ENCODE measurements at places on chromosomes 7 and 10.

- no peak for DNase-seq
Measured at GRCh38 chr7:87541648-87542047, 59.0 kb downstream of the ABCB1 start.

- no peak for DNase-seq
Measured at GRCh38 chr10:2936816-2937215, 130.5 kb upstream of the PFKP start.

- DNase-seq: peak; percentile 90
Measured at GRCh38 chr10:133520193-133520738, 6.9 kb upstream of the CYP2E1 start.

DNA sequence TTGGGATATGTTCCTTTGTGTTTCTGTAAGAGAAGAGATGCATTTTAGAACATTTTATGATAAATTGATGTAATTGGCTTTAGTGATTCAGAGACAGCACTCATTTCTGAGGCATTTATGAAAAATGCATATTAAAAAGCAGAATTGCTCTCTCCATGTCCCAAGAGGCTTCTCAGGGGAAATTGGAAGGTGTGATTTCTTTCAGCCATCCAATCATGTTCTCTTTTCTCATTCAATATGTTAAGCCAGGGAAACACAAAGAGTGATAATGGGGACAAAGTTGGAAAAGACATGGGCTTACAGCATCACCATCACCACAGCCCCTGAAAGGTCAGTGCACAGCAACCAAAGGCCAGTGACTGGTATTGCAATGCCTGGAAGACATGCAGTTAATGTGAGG lies 129.9 kb upstream of the COL1A2 start:
- DNase-seq: no peak

DNA sequence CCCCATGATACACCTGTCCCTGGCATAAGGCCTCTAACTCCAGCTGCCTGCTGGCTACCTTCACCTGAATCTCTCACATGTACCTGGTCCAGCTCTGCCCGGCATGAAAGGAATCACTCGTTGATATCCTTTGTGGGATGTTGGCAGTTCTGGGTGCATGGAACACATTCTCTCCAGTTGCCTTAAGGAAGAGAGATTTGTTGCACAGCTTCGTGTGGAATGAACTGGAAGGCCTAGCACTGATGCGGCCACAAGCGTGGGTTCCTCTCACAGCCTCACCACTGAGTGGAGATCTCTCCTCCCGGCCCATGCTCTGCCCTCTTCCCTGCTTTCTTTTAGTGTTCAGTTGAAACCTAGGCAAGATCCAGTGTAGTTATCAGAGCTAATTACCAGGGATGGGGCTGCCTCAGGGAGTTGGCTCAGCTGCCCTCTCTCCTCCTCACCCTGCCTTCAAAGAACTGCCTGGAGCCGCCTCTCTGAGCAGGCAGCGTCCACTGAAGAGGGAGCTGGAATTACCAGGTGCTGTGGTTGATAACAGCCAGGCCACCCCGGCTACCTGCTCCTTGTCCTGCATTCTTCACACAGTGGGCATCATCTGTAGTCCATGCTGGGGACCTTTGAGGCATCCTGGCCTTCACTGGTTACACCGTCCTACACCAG lies 194.3 kb downstream of the CCDC3 start:
- no peak for DNase-seq

DNA sequence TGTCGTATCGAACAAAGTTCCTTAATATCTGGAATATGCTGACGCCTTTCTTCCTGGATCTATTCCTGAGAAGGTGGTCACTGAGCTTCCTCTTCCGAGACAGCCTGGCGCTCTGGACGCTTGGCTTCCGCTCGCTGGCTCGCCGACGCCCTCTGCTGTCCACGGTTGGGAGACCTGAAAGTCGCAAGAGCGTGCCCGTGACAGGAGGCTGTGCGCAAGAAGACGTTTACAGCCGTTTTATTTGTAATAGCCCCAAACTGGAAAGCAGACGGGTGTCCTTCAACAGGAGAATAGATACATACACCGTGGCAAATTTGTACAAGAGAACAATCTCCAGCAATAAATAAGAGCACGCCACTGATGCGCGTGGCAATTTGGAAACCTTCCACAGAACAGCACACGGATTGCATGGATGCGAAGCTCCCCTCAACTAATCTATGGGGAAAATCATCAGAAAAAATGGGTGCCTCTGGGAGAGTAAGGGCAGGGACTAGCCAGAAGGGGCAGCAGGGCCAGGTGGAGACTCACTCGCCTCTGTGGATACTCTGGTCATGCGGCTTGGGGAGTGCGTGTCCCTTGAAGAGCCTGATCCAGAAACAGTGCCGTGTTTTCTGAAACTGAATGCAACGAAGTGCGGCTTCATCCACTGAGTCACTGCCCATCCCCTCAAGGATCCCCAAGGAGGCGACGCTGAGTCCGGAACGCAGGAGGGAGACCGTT lies 41.5 kb upstream of the BNIP3 start:
- DNase-seq: peak; percentile 78

DNA sequence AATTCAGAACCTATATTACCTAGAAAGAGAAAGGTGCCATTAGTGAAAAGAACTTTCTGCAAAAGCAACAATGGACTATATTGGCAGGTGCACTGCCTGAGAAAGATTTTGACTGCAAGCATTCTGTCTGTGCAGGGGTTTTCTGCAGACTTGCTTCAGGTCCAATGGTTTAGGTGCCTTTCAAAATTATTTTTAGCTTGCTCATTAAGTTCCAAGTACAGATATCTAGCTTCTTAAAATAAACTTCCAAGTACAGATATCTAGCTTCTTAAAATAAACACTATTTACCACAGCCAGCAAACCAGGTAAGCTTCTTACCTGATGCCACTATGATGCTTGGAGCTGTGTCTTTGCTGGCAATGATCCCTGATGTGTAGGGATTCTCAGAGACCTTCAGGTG lies 485.2 kb downstream of the SORCS1 start:
- DNase-seq: no peak

DNA sequence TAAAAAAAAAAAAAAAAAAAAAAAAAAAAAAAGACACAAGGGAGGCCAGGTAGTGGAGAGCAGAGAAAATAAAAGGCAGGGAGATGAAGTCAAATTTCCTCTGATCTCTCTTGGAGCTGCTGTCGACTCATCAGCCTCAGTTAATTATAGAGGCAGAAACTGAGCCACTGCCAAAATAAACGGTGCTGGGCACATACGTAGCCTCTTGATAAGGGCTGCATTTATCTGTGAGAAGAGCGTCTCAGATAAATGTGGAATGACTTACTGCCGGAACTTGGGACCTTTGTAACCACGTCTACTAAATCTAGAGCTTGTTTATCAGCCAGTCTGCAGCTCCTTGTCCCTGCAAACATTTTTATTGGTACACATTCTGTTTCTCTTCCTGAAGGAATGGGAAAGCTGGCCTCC lies 162.3 kb downstream of the BAMBI start:
- DNase-seq: no peak

DNA sequence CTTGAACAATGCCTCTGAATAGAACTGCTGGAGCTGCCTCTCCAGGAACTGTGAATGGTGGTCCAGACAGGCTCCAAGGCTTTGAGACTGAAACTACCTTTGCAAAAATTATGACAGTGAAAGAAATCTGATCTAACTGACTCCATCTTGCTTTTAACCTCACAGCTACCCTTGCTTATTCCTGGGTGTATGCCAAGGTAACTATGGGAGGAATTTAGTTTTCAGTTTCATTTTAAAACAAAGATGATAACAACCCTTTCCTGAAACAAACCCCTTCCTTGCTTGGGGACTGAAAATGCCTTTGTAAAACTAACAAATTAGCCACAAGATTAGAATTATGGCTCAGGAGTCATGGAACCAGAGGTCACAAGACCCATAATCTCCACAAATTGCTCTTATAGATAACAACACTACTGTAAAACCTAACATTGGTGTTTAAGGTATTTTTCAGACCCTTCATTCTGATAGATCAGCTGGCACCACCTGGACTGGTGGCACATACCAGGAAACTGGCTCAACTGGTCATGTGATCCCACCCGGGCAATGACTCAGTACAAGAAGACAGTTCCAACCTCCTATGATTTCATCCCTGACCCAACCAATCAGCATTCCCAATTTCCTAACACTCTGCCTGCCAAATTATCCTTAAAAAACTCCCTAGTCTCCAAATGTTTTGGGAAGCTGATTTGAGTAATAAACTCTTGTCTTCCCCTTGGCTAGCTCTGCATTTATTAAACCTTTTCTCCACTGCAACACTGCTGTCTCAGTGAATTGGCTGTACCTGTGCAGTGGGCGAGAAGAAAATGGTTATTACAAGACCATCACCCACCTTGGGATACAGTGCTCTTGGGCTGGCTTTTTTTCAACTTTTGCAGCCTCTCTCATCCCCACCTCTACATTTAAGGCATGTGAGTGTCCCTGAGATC lies 608.1 kb downstream of the TYW1 start:
- no peak for DNase-seq

GRCh38 chr10:97812696-97813095 lies 36.9 kb upstream of the GOLGA7B start:
- no peak for DNase-seq

DNA sequence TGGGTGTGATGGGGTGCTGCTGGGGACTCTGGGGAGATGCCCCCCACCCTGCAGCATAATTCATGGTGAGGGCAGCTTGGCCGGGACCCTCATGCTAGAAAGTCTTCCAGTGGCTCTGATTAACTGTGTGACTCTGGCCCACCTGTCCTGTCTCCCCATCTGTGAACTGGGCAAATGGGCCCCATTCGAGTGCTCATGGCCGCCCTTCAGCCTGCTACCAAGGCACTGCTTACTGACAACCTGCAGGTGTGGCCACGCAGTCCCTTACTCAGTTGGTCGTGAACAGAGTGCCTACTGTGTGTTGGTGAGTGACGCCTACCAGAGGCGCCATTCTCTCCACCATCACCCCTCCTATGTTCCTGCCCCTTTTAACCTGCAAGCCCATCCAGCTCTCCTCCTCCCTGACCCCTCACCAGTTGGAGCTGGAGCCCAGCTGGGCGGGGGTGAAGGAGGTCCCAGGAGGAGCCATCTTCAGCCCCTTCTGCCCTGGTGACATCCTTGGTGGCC lies 109.4 kb downstream of the ZMIZ1 start:
- DNase-seq: no peak

DNA sequence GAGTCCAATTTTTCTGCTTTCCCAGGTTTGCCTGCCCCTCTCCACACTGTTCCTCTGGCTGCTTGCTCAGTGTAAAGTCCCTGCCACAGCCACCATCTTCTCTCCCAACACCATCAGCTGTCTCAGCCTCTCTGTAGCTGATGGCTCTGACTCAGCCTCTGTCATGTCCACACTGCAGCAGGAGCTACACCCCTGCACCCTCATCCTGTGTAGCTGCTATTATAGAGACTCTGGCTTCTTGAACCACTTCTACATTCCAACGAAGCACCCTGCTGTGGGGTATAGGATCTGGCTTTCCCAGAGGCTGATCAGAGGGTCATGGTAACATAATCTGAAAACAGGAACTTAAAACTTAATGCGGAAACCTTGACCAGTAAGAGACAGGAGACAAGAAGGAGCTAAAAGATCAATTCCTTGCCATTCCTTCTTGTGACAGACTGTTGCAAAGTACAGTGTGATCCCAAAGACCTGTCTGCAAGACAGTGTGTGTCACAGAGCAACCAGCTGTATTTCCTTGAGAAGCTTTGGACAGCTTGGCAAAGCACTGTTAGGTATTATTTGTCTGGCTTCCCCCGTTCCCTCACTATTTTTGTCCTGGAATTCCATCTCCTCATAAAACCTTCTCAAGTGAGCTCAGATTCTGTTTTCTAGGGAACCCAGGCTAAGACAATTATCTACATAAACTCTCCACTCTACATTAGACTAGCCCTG lies 42.3 kb downstream of the NRCAM start:
- DNase-seq: no peak

DNA sequence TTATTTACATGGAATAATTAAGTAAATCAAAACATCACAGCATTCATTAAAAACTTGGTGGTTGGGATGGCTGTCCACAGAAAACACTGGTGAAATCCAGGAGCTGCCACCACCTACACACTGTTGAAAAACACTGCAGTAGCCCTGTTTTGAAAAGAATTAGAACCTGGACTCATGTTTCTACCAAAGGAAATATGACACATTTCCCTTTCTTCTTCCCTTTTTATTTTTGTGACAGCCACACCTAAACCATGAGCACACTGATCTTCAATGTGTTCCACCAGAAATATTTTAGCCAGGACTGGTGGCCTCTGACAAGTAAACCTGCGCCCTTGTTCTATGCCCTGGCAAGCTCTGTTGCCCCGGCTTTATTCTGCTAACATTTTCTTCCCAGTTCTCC lies 3.3 kb downstream of the TMEM140 start:
- DNase-seq: no peak

DNA sequence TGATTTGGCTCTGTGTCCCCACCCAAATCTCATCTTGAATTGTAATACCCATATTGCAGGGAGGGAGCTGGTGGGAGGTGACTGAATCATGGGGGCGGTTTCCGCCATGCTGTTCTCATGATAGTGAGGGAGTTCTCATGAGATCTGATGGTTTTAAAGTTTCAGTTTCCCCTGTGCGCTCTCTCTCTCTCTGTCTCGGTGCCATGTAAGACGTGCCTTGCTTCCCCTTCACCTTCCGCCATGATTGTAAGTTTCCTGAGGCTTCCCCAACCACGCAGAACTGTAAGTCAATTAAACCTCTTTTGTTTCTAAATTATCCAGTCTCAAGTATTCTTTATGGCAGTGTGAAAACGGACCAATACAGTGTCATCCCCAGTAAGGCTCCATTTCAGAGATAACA lies 48.3 kb upstream of the CHCHD3 start:
- DNase-seq: no peak

DNA sequence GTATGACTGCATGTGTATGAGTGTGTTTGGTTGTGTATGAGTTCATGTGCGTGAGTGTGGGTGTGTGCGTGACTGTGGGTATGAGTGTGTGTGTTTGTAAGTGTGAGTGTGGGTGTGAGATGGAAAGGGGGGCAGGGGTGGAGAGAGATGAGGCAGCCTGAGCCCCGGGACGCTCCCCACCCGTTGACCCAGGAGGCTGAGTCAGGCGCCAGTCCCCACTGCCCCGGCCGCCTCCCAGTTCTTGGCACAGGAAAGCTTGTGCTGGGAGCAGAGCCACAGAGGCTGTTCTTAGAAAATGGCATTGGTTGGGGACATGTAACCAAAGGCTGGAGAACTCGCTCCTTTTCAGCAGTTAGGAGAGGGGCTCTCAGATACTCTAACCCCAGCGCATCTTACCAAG lies 27.8 kb upstream of the NUB1 start:
- DNase-seq: no peak

GRCh38 chr10:80855348-80855971 lies 317.8 kb downstream of the SH2D4B start:
- no peak for DNase-seq

DNA sequence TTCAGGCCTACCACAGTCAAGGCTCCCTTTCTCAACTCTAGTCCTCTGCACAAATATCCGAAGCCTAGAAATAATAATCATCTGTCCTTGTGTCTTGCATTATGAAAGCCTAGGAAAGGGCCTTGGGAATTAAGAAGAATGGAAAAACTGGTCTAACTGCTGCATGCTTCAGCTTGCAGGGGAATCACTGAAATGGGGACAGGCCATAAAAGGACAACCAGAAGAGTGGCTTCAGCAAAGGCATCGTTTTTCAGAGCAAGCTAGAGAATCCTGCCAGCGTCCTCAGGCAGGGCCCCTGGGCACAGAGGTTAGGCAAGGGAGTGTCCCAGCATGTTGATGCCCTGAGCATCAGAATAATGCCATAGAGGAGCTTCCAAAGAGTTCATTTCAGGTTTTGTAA lies 13.2 kb downstream of the ERVW-1 start:
- no peak for DNase-seq

- DNase-seq: no peak
Measured at GRCh38 chr10:8073691-8074416, 19.4 kb downstream of the GATA3 start.

GRCh38 chr7:74306730-74307469 lies 17.7 kb downstream of the CLIP2 start:
- no peak for DNase-seq

All from activated CD4-positive, alpha-beta T cell treated with anti-CD3 and anti-CD28 coated beads, Interleukin-2, amount 50 U/mL, for 4 hours (primary cell).